Regular cardiac myocyte (primary cell): ENCODE measurements at places on chromosomes 1 and 21. TPM values are rescaled to one million over a fixed set of nuclear protein-coding genes. Genes with fewer than 3 reads are reported as not detected.

Gene HEATR1
- total RNA-seq, result 28.5 and 41.2 TPM in 2 replicates

Gene FMO5
- total RNA-seq, result 0.19 and 2.5 TPM in 2 replicates

Gene AQP10
- total RNA-seq, result 0.19 and 0.56 TPM in 2 replicates

Gene BGLAP
- under 0.01 and 0.85 TPM in 2 replicates for total RNA-seq

Gene ZNF683
- total RNA-seq, result not detected in 2 replicates
